ENCODE measurements at places on chromosomes 6 and 20.

GRCh38 chr6:150027806-150028565 lies 2.7 kb upstream of the RAET1L start:
- no peak for DNase-seq

DNA sequence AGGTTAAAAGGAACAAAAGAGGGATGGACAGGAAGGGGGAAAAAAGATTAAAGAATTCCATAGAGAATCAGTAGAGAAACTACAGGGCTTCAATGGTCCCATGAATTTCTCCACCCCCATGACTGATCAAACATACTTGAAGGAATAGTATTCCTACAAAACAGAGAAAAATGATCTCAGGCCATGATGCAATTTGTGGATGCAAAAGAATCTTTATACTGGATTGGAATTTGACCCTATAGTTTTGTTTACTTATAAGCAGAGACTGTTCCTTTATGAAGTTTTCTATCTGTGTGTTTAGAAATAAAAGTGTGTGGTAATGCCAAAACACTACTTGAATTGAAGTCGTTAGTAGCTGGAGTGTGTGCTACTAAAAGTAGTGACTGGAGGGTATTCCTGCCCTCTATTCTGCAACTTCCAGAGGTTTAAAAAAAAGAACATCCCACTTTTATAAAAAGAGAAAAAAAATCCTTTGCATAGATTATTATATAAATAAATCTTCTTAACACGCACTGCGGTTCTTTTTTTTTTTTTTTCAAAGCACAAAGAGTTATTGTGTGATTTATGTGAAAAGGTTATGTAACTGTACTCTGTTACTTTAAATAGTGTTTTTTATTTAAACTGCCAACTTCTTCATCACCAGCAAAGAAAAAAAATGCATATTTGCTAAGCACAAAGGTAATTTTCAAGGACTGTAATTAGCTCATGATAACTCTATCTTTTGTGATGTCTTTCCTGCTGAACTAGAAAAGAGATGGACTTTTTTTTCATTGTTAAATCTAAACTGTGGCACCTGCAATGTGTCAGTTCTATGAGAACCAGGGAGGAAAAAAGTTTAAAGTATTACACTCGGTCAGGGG lies 214.5 kb upstream of the CITED2 start:
- no peak for DNase-seq

GRCh38 chr6:159132664-159133063 lies 36.5 kb upstream of the FNDC1 start:
- no peak for DNase-seq

DNA sequence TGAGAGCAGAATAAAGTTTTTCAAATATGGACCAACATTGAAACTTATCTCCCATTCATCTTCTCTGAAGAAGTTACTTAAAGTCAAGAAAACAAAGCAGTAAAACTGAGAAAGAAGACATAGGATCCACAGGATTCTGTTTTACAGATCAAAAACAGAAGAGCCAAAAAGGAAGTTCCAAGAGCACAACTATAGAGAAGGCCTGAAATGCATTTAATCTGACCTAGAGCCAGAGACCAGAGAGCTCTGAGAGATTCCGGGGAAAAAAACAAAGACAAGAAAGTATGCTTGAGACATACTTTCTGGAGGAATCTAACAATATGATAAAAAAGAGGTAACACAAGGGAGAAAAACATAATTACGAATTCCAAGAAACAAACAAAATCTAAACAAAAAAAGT lies 26.1 kb downstream of the SRPK1 start:
- no peak for DNase-seq

DNA sequence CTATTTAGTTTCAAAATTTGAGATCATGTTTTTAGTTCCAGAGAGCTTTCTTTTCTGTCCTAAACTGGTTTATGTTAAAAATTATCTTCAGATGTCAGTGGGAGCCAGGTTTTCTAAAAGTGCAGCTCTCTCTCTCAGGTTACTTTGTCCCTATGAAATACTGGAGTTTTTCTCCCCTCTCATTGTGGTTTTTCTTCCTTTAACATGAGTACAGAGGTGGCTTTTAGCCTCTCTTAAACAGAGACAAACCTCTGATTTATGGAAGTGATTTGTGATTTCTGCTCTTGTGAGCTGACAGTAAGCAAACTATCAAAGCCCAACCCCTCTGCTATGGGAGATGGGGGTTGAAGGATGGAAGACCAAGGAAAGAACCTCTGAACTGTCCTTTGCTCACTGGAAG lies 85.7 kb downstream of the LIN28B start:
- no peak for DNase-seq

DNA sequence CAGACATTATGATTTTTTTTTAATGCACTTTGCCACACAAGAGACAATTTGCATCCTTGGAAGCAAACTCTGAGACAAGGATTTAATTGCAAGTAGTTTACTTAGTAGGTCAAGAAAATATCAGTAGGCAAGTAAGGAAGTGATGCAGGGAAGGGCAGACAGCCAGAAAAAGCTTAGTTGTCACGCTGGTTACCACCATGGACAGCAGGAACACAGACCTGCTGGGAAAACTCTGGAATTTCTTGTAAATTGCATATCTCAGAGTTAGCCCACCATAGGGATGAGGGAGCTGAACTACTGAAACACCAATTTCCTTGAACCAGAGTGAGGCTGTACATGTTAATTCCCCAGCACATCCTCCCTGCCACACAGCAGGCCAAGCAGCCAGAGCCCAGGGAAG lies 92.7 kb downstream of the L3MBTL3 start:
- DNase-seq: no peak

DNA sequence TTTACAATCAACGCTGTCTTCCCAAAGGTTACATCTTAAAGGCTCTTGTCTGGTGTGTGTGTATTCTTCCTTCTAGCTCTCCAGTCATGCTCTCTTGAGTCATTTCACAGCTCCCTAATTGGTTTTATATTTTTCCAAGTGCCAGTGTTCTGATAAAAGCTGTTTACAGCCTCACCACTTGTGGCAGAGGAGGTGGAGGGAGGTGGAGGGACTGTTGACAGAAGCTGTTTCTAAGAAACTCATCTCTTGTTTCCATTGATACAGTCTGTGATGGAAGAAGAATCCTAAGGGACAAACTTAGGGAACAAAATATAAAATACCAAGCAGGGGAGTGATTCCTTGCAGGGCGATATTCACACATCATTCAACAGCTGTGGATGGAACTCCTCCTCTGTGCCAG lies 64.0 kb downstream of the QRSL1 start:
- no peak for DNase-seq

- DNase-seq: no peak
Observed at GRCh38 chr6:106247293-106247692, 78.3 kb downstream of the ATG5 start.

- DNase-seq: no peak
Observed at GRCh38 chr6:25987845-25988244, 25.2 kb downstream of the TRIM38 start.

- no peak for DNase-seq
Observed at GRCh38 chr20:57429580-57430200, 38.5 kb downstream of the RBM38 start.

GRCh38 chr6:40585651-40586269 lies 1.4 kb downstream of the LRFN2 start:
- no peak for DNase-seq

- no peak for DNase-seq
Observed at GRCh38 chr20:60063048-60063451, 104.8 kb downstream of the CDH26 start.

DNA sequence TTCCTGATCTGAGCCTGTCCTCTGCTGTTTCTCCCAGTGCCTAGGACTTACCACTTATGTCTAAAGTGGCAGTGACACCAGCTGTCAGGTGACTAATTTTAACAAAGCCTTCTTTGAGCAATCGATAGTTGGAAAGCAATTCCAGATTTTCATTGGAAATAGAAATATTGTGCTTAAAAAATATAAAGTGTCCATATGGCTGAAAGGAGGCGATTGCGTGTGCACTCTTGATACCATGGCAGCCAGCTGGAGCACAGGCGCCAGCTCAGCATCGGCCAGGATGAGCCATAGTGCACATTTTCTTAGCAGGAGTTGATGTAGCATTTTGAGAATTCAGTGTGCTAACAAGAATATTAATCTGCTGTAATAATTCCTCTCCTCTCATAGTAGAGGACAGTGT lies 70.0 kb downstream of the LRRC1 start:
- no peak for DNase-seq

DNA sequence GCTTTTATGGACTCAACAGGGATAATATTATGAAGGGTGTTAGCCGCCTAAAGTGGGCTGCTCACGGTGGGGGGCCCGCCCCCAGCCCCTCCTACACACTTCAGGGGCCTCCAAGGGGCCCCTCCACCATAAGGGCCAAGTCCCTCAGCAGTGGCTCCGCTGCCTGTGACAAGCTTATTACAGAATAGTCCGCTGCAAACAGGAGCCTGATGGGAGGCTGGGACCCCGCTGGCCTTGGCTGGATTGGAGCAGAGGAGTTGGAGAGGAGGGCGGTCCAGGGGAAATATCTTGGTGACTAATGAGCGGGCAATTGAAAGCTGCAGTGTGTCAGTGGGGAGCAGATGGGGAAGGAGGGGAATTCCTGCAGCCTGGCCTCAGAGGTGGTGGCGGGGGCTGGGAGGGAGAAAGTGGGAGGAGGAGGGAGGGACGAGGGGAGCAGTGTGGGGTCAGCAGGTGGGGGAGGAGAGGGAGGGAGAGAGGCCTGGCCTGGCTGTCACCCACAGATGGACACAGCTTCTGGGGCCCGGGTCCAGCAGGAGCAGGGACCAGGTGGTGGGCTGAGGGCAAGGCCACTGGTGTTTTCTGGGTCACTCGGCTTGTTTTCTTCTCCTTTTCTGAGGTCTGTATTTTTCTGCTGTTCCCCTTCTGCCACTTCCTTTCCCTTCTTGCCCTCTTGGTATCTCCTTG lies 57.6 kb upstream of the FOXP4 start:
- DNase-seq: no peak

DNA sequence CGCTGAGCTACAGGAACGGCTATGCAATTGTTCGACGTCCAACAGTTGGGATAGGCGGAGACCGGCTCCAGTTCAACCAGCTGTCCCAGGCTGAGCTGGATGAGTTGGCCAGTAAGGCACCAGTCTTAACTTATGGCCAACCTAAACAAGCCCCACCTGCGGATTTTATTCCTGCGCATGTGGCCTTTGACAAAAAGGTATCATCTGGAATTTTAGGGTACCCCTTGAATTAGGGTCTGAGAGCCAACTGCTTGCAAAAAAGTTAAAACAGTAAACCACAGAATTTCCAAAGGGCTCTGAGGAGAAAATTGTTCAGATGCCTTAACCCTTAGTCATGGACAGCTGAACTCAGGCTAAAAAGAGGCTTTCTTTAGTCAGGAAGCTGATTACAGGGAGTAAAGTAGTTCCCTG lies 3.8 kb downstream of the EFHC1 start:
- DNase-seq: no peak

DNA sequence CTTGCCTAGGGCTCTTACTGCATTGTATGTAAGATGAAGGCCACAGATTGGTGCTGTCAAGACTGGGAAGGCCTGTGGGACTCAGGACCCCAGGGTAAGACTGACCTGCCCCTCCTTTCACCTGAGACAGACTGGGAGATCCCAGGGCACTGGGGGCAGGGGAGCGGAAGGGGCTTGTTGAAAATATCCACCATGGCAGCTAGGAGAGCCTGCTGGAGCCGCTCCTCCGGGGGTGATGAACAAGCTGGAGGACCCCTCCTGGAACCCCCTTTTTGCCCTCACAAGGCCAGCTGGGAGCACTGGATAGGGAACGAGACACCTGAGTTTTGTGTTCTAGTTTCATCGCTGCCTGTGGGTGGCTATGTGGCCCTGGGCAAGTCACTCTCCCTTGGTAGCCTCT lies 9.2 kb upstream of the SDCBP2 start:
- DNase-seq: no peak

GRCh38 chr20:9136114-9136513 lies 67.2 kb downstream of the PLCB4 start:
- DNase-seq: no peak

- no peak for DNase-seq
Observed at GRCh38 chr6:71124340-71124739, 164.3 kb upstream of the OGFRL1 start.

DNA sequence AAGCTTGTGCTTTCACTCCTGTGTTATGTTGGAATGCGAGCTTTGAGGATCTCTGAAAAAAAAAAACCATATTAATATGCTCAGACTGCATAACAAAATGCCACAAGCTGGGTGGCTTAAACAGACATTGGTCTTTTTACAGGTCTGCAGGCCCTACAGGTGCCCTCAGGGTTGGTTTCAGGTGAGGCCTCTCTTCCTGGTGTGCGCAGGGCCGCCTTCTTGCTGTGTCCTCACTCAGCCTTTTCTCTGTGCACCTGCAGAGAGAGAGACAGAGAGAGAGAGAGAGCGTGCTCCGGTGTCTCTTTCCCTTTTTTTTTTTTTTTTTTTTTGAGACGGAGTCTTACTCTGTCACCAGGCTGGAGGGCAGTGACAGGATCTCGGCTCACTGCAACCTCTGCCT lies 114.1 kb upstream of the SNX9 start:
- no peak for DNase-seq

GRCh38 chr6:136092897-136093296 lies 157.2 kb downstream of the MTFR2 start:
- no peak for DNase-seq

DNA sequence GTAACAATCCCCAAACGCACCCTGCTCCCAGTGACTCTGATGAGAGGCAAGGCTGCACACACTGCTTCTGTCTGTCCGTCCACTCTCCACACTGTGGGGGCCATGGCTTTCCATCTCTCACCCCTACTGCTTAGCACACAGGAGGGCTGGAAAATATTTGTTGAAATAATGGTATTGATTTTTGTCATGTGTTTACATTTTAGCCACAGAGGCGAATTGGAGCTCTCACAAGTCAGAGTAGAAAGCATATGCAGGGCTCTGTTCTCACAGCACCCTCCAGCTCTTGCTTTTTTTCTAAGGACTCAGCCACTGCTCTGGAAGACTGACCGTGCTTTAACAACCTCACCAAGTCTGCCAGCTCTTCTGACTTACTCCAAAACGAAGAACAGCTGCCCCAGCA lies 273.8 kb downstream of the GMDS start:
- no peak for DNase-seq

DNA sequence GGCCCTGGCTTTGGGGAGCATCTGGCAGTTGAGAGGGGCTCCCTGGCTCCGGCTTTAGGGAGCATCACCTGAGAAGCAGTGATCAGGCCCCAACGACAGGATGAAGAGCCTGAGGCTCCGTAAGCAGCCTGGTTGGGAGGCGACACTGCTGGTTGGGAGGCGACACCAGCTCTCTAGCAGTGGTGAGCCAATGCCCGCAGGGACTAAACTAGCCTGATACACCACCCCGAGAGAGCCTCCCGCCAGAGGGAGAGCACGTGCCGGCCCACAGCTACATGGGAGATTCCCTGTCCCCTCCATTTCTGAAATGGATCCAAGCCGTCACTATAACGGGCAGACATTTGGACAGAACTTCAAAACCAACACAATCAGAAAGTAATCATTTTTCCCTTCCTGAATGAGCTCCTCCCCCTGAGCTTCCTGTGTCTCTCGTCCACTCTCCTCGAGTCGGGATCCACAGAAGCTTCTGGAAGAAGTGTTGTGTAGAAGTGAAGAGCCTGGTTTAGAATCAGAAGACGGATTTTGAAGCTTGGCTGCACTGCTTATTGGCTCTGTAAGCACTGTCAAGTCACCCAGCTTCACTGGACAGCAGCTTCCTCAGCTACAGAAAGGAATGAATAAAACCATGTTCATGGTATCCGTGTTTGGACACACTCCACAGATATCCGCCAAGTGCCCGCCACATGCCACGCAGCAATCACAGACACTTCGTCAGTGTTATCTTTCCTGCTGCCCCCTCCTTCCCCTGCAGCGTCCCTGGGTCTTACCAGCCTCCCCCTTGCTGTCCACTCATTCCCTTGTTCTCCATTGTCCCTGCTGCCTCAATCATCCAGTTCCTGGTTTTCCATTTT lies 199.6 kb downstream of the TTLL2 start:
- no peak for DNase-seq
